Putamen (tissue), 1 donor: ENCODE measurements at places on chromosomes 7 and 10.

GRCh38 chr7:29003703-29004102, 45.6 kb upstream of the TRIL start:
- DNase-seq = no peak

GRCh38 chr10:130111852-130112180, 1.2 kb upstream of the C10orf143 start:
- no peak for DNase-seq

- DNase-seq = no peak
Measured at GRCh38 chr7:131498237-131498885, 58.1 kb downstream of the PODXL start.

DNA sequence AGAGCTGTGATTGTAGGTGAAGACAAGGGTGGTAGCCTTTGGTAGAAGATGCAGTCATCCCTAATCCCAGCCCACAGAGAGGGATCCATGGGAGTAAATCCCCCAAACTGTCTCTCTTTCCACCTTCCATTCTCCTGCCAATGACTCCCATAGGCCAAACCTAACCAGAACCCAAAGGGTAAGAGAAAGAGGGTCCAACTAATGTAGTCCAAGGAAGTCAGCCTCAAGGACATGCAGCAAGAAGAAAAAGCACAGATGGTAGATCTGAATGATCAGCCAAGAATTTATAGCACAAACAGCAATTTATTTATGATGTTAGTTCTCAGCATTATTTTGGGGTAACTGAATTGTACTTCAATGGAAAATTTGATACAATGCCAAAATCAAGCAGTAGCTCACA, 87.7 kb downstream of the ST8SIA6 start:
- DNase-seq = no peak

DNA sequence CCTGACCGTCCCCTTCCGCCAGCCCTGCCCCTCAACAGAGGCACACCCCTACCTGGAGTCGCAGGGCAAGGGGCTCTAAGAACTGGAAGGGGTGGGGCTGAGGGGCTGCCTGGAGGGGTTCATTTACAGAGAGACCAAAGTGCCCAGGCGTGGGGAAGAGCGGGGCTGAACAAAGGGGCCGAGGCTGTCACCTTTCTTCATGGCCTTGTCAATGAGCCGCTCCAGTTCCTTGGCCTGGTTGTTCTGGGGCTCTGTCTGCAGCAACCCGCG, 2.3 kb upstream of the CLDN15 start:
- DNase-seq = no peak

- DNase-seq = no peak
Measured at GRCh38 chr10:69101451-69102095, 13.7 kb downstream of the SRGN start.

- no peak for DNase-seq
Measured at GRCh38 chr7:140050100-140050499, 12.7 kb downstream of the PARP12 start.

- no peak for DNase-seq
Measured at GRCh38 chr7:123417580-123417979, 116.8 kb downstream of the IQUB start.

- peak; percentile 47 for DNase-seq
Measured at GRCh38 chr7:29989257-29989995, at the start of gene SCRN1. SCRN1 (minus strand) TSS chr7:29989801; CDS start chr7:29969067, 20,734 bp downstream.

- DNase-seq = no peak
Measured at GRCh38 chr10:6674291-6674690, 94.2 kb upstream of the PRKCQ start.

- no peak for DNase-seq
Measured at GRCh38 chr7:111368381-111369065, 193.8 kb downstream of the IMMP2L start.

DNA sequence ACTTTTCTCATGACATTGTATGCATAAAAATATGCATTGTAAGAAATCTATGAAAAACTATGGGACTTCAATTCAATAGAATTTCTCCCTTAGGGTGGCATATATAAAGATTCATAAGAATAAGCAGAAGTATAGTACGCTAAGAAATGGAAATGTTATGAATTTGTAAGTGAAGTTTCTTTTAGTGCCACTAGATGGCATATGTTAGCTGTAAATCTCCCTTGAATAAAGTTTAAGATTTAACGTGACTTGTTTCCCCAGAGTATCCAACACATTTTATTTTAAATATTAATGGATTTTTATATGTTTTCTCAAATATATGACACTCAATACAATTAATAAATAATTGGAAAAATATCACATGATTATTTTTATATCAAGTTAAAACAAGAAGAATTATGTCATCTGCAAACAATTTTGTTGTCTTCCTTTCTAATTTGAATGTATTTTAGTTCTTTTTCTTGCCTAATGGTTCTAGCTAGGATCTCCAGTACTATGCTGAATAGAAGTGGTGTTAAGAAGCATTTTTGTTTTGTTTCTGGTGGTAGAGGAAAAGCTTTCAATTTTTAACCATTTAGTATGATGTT, 287.2 kb downstream of the HGF start:
- DNase-seq = no peak

DNA sequence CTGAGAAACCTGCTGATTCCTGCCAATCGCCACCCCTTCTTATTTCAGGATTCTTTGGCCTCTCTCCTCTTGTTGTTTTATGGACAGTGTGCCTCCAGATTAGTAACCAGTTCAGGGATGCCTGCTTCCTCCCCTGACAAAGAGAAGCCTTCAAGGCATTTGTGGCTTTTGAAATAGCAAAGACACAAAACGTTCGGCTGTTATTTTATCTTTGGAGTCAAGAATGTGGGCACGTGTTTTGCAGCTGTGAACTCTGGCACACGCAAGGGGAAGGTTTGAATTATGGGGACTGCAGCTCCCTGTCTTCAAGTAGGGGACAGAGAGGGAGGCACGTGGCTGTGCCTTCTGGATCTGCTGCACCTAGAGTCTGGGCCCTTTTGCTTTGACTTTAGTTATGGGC, 157.9 kb upstream of the GRB10 start:
- DNase-seq = no peak

DNA sequence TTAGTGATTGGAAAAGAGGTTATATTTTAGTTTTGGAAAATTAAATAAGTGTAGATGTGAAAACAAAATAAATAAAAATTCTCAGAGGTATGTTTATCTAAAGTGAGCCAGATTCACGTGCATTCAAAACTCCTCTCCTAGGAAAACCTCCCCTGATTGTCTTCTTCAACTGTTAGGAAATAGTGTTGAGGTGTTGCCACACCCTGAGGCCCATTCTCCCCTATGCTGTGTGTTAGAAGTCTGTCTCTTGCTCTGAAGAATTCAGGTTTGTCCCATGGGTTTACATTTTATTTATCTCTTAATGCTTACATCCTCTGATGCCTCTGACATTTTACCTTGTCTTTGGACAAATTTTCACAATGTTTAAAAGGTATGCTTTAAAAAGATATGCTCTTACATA, 40.3 kb downstream of the PTPRE start:
- no peak for DNase-seq

- DNase-seq = no peak
Measured at GRCh38 chr10:127755753-127756152, 18.8 kb downstream of the FOXI2 start.

- no peak for DNase-seq
Measured at GRCh38 chr7:124480821-124481290, 284.7 kb downstream of the GPR37 start.

DNA sequence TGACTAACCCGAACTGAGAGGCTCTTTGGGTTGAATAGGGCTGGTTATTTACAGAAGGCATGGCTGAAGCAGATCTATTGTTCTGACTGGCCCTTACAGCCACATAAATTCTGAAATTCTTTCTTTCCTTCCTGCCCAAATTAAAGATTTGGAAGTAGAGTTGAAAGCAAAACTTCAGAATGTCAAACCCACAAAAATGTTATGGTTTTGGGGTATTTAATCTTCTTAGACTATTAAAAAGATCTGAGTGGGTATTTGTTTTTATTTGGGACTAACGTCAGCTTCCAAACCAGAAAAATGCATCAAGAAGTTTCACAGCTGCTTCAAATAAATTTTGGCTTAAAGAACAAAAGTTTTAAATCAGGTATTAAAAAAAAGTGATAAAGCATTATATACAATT, 124.5 kb downstream of the AHR start:
- DNase-seq = no peak

DNA sequence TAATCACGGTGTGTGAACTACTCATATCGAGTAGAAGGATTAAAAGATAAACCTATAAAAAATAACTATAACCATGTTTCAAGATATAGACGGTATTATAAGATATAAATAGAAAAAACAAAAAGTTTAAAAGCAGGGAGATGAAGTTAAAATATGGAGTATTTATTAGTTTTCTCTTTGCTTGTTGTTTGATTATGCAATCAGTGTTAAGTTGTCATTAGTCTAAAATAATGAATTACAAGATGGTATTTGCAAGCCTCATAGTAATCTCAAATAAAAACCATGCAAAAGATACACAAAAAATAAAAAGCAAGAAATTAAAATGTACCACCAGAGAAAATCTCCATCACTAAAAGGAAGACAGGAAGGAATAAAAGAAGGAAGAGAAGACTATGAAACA, 83.3 kb downstream of the TES start:
- no peak for DNase-seq

GRCh38 chr7:108142180-108142579, 12.0 kb upstream of the LAMB4 start:
- DNase-seq = no peak

DNA sequence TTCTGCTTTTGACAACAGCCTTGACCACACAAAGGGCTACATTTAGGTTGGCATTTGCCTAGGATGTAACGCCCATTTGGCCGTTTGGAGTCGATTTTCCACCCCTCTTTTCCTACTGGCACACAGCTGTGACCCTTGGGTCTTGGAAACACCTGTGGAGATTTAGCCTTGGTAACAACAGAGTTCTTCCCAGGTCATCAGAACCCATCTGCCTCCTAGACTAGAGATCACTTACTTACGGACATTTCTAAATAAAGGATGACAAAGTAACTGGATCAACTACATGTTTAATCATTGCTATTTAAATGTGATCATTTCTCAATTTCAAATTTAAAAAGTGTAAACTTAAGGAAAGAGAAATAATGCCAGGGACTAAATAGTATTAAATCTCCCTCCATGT, 42.0 kb upstream of the SVIL start:
- no peak for DNase-seq

DNA sequence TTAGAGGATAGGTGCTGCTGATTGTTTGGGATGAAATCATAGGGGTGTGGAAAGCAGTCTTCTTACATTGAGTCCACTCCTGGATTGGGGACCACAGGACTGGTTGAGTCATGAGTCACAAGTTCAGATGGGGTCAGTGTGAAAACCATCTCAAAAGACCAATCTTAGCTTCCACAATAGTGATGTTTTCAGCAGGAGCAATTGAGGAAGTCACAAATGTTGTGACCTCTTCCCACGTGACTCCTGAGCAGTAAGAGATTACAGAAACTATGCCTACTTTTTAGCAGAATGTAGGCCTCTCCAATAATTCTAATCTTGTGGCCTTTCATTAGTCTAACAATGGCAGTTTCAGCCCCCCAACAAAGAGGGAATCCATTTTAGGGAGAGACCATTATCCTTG, 256.9 kb upstream of the CDC14C start:
- DNase-seq = no peak

DNA sequence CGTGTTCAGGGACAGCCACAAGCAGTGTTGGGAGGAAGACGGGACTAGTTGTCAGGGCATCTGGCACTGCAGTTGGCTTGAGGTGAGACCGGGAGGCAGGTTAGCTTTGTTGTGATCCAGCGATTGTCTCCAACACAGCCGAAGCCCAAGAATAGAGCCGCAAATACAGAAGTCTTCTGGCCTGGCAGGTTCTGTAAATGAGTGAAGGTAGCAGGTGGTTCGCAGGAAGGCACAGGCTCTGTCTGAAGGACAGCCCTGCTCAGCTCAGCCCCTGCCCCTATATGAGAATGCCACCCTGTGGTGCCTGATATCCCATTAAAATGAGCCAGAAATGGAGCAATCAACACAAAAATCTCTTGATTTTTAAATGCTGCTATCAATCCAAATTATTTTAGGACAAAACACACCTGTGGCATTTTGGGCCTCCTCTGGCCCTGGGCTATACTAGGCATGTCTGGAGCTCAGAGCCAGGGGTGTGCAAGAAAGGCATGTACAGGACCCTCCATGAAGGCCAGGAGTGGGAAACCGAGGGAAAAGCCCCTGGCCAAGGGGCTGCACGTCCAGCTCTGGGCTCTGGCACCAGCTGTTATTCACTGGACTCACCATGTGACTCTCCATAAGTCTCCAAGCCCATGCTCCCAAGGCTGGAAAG, 11.2 kb upstream of the C10orf71 start:
- no peak for DNase-seq

GRCh38 chr7:5143935-5144903, 45.8 kb upstream of the WIPI2 start:
- peak; percentile 21 for DNase-seq

DNA sequence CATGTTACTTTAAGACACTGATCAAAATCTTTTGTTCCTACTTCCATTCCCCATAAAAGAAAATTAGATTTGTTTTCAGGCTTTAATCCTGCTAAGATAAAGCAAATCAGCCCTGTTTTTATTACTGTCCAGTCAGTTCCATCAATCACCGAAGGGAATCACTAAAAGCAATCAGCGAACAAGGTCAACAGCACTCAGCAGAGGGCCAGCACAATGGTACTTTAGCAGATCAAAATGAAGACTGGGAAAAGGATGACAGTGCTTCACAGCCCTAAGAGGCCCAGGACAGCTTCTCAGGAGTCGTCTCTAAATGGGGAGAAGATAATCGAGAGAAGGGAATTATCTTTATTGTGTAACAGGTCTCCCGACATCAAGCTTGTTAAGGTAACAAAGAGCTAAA, 32.7 kb downstream of the SEM1 start:
- no peak for DNase-seq
